ENCODE measurements at places on chromosomes 6 and 20.

DNA sequence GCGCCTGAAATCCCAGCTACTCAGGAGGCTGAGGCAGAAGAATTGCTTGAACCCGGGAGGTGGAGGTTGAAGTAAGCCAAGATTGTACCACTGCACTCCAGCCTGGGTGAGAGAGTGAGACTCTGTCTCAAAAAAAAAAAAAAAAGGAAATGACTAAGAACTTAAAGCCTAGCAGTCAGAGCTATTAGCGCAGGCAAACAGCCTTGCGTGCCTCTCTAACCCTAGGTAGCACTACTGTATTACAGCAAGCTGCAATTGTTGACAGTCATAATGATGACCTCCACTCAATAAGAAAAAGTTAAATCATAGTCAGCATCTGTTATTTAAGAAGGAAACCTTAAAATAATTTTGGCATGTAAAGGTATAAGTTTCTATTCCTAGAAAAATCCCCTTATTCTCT, 14.4 kb downstream of the GSS start:
- no peak for DNase-seq

GRCh38 chr6:150800674-150801314, 64.7 kb upstream of the MTHFD1L start:
- no peak for DNase-seq

GRCh38 chr6:16102208-16102607, 26.7 kb upstream of the MYLIP start:
- DNase-seq: peak; percentile 21

- no peak for DNase-seq
Measured at GRCh38 chr6:117142995-117143394, 122.4 kb upstream of the VGLL2 start.

DNA sequence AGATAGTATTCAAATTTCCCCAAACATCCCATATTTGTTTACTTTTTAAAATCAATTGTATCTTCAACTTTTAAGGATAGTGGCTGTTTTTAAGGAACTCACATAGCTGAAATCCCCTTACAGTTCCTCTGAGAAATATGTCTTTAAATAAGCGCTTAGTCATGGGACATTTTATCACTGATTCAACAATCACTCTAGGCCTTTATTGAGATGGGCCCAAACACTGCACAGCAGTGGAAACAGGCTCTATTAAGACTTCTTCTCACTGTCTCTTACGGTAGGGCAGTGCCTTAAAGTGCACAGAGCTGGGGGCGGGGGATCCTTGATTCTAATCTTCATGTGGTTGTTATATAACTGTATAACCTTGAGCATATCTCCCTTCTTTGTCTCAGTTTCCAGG, 59.8 kb upstream of the RREB1 start:
- no peak for DNase-seq

- peak; percentile 23 for DNase-seq
Measured at GRCh38 chr6:89299466-89299850, 15.6 kb downstream of the GABRR2 start.

DNA sequence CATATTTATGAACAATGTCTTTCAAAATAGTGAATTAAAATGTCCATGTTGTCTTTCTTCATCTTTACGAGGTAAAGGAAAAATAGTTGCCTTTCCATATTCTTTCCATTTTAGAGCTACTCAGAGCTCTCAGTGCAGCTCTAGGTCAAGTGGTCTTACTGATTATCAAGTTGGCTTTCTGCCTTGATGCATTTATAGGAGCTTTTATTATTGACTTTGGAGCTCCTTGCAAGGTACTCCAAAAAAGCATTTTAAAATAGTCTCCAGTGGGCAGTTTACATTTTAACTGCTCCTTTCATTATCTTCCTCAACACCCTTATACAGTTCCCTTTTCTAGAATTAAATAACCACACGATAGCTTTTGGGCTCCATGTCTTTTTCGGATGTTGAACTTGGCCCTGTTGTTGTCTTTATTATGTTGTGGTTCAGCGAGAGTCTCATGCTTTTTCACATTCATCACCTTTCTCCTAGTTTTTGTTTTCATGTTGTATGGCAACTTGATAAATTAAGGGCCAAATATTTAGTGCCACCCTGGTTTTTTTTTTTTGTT, 122.9 kb downstream of the CLIC5 start:
- DNase-seq: no peak

DNA sequence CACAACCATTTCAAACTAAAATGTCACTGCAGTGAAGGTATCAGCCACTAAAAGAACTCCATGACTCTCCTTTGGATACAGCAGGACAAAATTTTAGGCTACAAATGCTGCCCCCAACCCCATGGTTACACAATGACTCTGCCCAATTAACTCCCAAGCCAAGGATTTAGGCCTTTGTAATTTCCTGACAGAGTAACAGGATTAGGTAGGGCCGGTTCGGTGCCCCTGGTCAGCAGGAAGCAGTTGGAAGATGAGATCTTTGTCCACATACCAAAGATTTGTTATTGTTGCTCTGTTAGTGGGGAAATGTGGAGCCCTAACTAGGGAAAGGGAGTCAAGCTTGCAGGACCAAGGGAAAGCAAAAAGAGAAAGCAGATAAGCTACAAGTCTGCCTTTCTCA, 26.7 kb upstream of the RIPK1 start:
- DNase-seq: no peak

GRCh38 chr6:73451223-73452106, 632 bp downstream of the CGAS start:
- no peak for DNase-seq

- DNase-seq: no peak
Measured at GRCh38 chr6:9085054-9085708, 649.8 kb upstream of the SLC35B3 start.

- DNase-seq: peak; percentile 13
Measured at GRCh38 chr6:136963259-136963658, 41.2 kb downstream of the SLC35D3 start.

DNA sequence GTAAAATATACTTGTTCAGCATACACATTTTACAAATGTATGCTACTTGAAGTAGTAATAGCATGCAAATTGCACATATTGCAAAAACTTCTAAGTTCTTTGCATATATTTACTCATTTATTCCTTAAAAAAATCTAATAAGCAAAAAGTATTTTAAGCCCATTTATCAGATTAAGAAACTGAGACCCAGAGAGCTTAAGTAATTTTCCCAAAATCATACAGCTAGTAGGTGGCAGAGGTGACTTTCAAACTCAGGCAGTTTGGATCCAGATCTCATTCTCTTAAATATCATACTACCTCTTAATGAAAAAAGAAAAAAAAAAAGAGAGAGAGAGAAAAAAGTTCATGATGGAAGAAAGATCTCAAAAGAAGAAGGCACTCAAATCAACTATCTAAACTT, 157.9 kb downstream of the RPS12 start:
- DNase-seq: no peak

- no peak for DNase-seq
Measured at GRCh38 chr6:43624786-43625288, 4.2 kb downstream of the GTPBP2 start.

GRCh38 chr20:63049561-63050221, 42.9 kb upstream of the BHLHE23 start:
- no peak for DNase-seq

GRCh38 chr6:87807475-87807874, 105.4 kb upstream of the AKIRIN2 start:
- no peak for DNase-seq

DNA sequence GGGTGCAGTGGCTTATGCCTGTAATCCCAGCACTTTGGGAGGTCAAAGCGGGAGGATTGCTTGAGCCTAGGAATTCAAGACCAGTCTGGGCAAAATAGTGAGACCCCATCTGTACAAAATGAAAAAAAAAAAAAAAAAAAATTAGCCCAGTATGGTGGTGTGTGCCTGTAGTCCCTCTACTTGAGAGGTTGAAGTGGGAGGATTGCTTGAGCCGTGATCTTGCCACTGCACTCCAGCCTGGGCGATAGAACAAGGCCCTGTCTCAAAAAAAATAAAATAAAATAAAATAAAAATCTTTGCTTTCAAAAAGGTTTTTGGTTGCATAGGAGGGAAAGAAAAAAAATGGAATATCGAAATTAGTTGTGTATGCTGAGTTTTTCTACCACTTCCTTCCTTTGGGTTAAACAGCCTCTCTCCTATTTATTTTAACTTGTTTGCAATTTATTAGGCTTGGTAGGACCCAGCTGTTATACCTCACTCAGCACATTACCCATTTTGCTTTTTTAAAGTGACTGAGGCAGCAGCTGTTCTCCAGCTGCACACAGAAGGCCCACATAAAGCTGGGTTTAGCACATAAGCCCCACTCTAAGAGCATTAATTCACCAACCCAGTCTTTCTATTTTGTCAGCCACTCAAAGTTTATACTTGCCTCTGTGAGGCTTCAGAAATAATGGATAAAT, 152.3 kb downstream of the ZFAND3 start:
- DNase-seq: no peak

- DNase-seq: no peak
Measured at GRCh38 chr20:37686762-37687477, 6.9 kb upstream of the CTNNBL1 start.

DNA sequence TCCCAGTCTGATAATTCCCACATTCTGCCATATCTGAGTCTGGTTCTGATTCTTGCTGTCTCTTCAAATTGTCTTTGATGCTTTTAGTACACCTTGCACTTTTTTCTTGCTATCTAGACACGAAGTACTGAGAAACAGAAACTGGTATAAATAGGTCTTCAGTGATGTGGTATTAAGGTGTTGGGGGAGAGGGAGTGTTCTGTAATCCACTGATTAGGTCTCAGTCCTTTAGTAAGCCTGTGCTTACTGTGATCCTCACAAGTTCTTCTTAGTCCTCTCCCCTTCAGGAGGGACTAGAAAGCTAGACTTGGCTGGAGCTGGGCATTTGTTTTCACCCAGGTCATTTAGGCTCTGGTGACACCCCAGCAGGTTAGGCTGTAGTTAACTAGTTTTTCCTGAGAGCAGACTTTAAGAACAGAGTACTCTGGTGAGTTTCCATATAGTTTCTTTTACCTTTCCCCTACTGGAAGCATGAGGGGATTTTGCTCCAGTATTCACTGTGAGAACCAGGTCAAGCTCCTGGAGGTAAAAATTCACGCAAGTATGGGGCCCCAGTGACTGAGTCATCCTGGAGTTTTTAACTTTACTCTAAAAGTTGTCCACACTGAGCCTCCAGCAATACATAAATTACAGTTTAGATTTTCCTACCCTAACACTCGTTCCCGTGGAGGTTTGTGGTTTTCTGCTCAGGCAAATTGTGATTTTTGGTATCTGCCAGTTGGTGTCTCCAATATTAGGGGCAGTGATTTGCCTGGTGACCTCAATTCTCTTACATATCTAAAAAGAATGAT, 154.6 kb downstream of the CDKAL1 start:
- no peak for DNase-seq

DNA sequence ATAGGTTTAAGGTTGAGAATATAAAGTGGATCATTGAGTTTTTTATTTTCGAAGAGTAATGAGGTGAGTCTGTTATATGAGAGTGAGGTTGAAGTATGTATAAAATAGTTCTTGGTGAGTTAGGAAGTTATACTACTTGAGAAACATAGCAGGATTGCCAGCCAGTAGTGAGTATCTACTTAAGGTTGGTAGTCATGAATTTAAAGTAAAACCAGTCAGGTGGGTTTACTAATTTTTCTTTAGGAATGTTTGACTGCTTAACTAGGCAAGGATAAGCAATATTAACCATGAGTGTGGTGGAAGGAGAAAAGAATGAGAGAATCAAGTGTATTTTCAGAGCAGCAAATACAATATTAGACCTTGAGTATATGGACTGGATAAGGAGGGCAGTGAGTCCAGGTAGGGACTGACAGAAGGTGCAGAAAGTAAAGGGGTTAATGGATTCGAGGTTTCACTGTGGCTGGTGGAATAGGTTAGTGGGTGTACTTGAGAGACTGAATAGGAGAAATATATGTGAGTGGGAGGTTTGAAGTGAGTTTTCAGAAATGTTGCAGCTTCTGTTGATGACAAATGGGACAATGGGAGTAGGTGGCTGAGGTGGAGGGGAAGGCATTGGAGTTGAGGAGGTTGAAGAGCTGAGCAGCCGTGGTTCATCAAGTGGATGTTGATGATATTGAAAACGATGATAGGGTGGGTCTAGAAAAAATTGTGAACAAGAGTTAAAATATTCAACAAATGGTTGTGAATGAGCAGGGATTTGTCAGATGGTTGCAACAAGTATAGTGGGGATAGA, 232.5 kb upstream of the ASCC3 start:
- DNase-seq: no peak

- no peak for DNase-seq
Measured at GRCh38 chr20:37728635-37728983, 34.8 kb downstream of the CTNNBL1 start.

DNA sequence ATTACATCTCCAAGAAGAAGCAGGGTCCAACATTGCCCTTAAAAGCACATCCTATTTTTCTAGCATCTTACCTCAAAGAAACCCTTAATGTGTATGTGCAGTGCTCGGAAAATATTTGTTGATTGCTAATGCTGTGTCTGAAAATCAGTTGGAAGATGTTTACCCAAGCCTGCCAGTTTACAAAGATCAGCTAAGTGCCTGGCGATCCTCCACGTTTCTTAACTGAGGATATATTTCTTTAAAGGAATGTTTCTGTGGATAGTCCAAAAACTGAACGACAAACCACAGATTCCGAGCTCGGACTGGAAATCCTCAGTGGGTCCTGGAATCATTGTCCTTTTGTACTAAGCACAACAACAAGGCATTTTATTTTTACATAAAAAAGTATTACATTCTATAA, 595.7 kb upstream of the ARID1B start:
- DNase-seq: no peak

- no peak for DNase-seq
Measured at GRCh38 chr6:131029626-131030297, 33.3 kb downstream of the EPB41L2 start.

GRCh38 chr20:56708991-56709390, 79.9 kb downstream of the TFAP2C start:
- DNase-seq: no peak

- no peak for DNase-seq
Measured at GRCh38 chr6:9347608-9348007, 912.3 kb upstream of the SLC35B3 start.

DNA sequence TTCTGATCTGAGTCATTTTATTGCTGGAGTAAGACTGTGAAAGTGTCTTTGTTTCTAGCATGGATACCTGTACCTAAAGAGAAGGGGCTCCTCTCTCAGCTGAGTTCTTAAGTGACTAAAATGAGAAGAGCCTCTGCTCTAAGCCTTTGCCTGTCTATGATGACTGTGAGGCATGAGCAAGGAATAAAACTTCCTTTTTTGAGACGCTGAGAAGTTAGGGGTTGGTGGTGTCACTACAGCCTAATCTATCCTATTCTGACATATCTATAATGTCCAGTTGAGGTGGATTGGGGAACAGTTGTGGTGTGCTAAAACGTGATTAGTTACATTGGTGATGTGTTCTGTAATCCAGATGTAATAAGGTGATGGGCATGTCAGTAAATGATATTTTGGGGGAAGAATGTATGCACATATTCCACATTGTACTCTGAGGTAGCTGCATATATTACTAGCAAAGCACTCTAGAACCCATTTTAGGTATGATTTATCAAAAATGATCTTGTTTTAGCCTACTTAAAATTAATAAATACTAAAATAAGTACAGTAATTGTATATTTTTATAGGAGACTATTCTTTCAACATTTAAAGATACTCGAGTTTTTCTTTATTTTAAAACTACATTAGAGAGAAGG, 18.1 kb downstream of the ADGRB3 start:
- no peak for DNase-seq

- no peak for DNase-seq
Measured at GRCh38 chr6:35312807-35313206, 15.2 kb downstream of the DEF6 start.

- DNase-seq: no peak
Measured at GRCh38 chr6:4891141-4891540, 112.7 kb downstream of the RPP40 start.
